ENCODE measurements at places on chromosomes 13 and 19.
A peak's percentile ranks its signal among the peaks of the same experiment; 100 is the strongest.

- peak; percentile 86 for DNase-seq
Measured at GRCh38 chr13:41694545-41695301, 237.4 kb downstream of the RGCC start.

- DNase-seq, result peak; percentile 10
Measured at GRCh38 chr13:76383676-76384461, 502.3 kb downstream of the KCTD12 start.

DNA sequence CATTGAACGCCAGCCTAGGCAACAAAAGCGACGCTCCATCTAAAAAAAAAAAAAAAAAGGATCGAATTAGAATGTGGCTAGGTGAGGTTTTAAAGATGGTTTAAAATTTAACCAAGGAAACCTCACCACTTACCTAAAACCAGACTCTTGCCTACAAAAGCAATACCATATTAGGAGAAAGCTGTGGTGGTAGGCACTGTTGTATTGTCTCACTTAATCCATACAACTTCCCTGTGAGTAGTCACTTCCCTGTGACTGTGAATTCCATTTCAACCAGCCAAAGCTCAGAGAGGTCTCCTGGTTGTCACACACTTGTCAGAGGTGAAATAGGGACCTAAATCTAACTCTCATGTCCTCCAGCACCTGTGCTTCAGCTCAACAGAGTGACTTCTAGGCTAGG lies 15.4 kb downstream of the SHISA2 start:
- DNase-seq, result no peak

DNA sequence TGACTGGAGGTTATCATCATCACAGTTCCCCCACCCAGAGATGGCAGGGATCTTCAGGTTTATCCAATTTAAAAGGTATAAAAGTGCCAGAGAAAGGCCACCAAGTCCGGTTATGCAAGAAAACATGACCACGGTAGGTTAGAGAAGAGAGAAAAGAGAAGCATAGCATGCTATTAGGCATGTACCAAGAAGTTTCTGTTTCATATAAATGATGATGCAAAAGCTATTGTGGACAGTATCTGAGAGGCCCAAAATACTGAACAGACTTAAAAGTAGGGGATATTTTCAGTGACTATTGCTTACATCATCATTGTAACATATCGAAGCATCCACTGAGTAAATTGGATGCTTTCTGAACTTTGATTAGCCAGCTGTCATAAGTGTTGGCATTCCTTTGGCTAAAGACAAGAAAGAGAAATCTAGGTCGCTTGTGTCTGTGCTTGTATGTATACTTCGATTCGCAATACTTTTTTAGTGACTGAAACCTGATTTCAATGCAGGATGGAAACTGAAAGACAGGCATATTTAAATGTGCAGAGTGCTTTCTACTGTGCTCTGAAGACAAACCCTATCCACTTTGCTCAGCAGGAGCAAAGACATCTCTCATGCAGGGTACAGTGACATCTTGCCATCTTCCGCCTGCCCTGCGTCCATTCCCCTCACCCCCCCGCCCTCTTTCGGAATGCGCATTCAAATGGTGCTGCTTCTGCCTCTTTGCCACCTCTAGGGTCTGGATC lies 180.3 kb downstream of the SHISA2 start:
- DNase-seq, result peak; percentile 70

- DNase-seq, result no peak
Measured at GRCh38 chr19:48989701-48990291, 3.3 kb downstream of the GYS1 start.

DNA sequence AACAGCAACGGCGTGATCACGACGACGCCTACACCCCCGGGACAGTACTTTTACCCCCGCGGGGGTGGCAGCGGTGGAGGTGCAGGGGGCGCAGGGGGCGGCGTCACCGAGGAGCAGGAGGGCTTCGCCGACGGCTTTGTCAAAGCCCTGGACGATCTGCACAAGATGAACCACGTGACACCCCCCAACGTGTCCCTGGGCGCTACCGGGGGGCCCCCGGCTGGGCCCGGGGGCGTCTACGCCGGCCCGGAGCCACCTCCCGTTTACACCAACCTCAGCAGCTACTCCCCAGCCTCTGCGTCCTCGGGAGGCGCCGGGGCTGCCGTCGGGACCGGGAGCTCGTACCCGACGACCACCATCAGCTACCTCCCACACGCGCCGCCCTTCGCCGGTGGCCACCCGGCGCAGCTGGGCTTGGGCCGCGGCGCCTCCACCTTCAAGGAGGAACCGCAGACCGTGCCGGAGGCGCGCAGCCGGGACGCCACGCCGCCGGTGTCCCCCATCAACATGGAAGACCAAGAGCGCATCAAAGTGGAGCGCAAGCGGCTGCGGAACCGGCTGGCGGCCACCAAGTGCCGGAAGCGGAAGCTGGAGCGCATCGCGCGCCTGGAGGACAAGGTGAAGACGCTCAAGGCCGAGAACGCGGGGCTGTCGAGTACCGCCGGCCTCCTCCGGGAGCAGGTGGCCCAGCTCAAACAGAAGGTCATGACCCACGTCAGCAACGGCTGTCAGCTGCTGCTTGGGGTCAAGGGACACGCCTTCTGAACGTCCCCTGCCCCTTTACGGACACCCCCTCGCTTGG lies 966 bp downstream of the JUNB start:
- peak; percentile 78 for DNase-seq

DNA sequence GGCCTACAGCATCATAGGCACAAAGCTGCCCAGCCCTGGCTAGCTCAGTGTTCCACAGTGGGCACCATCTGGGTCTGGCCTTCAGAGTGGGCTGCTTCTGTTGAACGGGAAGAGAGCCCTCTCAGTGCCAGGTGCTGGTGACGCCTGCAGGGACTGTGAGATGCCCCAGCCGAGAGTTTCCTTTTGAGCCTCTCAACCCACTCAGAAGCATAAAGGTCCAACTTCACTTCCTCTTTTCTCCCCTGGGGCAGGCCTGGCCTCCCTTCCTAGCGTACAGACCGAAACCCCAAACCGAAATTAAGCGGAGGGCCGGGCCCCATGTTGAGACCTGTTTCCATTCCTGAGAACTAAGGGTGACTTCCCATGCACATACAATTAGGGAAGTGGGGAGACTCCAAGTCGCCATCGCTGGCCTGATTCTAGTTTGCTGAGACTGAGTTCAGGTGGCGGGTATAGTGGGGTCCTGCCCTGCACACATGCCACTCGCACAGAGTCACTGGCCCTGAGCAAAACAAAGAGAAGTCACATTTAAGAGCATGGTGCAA lies 6.9 kb downstream of the RAB8A start:
- peak; percentile 100 for DNase-seq

GRCh38 chr19:13684021-13684420 lies 80.3 kb upstream of the MRI1 start:
- DNase-seq, result no peak

DNA sequence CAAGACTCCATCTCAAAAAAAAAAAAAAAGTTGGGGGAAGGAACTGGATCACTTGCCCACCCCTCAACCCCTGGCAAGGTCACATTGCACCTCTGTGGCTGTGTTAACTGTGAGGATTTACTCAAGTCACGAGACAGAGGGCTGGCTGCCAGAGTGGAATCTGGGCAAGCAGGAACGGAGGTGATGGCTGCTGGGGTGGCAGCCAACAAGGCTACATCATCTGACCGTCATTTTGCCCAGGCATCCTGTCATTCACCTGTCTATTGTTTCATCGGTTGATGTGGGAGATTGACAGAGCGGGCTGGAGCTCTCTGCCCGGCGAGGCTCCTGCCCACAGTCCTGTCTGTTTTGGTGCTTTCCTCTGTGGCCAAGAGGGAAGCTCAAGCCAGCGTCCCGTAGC lies 75.7 kb downstream of the DPF1 start:
- no peak for DNase-seq

GRCh38 chr13:90751026-90751425 lies 596.5 kb upstream of the MIR17HG start:
- DNase-seq, result no peak

DNA sequence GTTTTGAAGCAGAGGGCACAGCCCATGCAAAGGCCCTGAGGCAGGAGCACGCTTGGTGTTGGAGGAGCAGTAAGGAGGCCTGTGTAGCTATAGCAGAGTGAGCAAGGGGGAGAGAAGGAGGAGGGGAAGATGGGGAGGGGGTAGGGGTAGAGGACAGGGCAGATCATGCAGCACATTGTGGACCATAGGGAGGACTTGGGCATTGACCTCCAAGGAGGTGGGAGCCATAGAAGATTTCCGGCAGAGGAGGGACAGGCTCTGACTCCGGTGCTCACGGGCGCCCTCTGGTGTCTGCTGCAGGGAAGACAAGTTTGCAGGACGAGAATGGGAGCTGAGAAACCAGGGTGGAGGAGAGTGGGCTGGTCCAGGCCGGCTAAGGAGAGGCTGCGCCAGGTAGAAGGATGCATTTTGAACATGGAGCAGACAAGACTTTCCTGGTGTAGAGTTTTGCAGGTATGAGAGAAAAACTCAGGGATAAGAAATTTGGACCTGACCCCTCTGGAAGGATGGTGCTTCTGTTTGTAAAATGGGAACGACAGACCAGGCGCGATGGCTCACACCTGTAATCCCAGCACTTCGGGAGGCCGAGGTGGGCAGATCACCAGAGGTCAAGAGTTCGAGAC lies 13.7 kb upstream of the CREB3L3 start:
- DNase-seq, result peak; percentile 64

All from MV-4-11 (cell line).